CMK (cell line): ENCODE measurements at places on chromosomes 13 and 19.
A peak's percentile ranks its signal among the peaks of the same experiment; 100 is the strongest.

GRCh38 chr13:28485996-28486543 is 8.9 kb downstream of the FLT1 start:
- DNase-seq: no peak

GRCh38 chr13:44752164-44752563 is 176.0 kb upstream of the TSC22D1 start:
- DNase-seq: no peak

DNA sequence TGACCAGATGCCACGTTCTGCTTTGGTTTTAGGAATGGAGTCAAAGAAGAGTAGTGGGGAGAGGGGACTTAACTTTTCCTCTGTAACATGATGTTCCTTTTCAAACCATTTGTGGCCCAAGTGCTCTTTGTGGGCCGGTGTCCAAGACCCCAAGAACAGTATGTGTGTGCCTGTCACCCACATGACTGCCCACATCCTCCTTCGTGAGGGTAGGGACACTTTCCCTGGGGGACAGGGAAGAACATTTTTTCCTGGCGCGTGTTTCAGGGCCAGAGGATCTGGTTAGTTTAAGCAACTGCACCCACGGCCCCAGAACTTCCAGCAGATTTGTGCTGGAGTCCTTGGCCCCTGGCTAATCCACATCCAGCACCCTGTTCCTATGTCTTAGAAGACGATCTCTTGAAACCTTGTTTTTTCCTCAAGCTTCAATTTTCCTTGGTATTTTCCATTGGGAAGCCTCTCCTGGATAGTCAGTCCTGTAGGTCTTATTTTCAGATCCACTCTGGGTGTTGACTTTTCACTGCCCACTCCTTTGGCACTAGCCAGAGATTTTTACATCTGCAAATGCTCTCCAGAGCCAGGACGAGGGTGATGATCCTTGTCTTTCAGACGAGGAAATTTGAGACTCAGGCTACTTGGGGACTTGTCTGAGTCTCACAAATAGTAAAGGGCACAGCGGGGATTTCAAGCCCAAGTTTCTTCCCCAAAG is 10.8 kb upstream of the CCDC97 start:
- no peak for DNase-seq

GRCh38 chr13:98761126-98761985 is 8.9 kb upstream of the SLC15A1 start:
- DNase-seq: no peak

GRCh38 chr19:37691881-37692504 is 27.6 kb downstream of the ZNF607 start:
- peak; percentile 30 for DNase-seq

- DNase-seq: no peak
Measured at GRCh38 chr13:109309625-109310363, 476.6 kb downstream of the IRS2 start.

DNA sequence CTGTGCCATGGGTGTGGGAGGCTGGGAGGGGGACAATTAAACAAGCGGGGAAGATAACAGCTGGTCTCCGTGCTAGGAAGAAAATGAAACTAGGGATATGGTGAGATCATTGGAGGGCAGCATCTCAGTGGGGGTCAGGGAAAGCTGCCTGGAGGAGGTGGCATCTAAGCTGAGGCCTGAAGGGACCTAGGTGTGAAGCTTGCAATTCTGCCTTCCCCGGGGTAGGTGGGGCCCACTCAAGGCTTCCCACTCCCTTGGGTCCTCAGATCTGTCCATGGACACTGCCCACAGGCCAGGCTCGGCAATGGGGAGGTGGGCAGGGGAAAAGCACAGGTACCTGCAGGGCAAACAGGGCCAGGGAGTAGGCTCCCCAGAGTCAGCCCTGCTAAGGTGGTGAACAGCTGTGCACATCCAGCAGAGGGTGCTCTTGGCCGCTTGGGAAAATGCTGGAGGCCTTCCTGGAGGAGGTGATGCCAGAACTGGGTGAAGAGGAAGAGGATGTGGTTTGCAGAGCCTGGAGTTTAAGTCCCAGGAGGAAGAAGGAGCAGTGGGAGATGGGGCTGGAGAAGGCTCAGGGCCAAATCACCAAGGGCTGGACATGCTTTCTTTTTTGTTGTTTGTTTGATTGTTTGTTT is 25.7 kb upstream of the CCNE1 start:
- no peak for DNase-seq
